Iris pigment epithelial cell (primary cell): ENCODE measurements at places on chromosomes 7 and 10.

DNA sequence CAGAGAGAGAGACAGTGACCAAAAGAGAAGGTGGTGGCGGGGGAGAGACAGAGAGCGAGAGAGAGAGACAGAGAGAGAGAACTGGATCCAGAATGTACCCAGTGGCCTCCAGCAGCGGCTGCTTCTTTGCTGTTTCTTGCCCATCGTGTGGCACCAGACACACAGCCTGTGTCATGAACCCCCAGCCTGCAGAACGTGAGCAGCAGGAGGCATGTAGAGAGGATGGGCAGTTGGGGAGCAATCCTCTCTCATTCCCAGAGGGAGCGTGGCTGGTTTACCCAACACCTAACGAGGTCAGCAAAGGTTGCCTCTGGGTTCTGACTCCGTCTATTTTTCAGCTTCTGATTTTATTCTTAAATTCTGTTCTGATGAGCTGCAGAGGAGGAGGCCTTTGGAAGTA, 168.1 kb downstream of the ADARB2 start:
- no peak for DNase-seq

DNA sequence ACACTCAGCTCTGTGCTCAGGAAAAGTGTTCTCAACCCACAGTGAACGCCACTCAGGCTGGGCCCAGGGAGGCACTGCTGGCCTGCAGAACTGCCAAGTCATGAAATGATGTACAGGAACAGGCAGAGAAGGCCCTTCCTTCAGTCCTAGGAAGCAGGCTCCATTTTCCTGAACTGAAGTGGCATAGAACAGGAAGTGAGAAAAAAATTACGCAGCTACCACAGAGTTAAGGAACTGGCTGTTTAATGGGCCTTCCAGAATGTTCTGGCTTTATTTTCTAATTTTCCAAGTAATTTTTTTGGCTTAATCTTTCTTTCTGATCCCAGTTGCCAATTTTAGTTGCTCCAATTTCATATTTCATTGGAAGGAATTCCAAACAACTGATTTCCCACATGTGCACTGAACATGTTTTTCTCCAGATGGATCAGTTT, 39.3 kb downstream of the LRRC18 start:
- no peak for DNase-seq

- DNase-seq = peak; percentile 7
Observed at GRCh38 chr10:113616244-113617074, 47.4 kb downstream of the NRAP start.

DNA sequence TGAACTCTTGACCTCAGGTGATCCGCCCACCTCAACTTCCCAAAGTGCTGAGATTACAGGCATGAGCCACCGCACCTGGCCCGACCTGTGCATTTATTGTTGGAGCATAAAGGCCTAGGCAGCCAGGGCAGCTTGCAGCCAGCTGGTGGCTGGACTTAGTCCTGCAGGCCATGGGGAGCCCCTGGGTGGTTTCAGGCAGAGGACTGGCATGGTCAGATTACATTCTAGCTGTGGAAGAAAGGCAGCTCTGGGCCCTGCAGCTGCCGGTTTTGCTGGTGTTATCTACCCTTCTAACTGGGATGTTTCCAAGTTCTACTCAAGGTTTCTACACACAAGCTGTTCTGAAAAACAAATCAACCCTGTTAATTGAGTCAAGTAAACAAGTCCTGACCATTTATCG, 22.7 kb upstream of the MKRN1 start:
- DNase-seq = no peak

DNA sequence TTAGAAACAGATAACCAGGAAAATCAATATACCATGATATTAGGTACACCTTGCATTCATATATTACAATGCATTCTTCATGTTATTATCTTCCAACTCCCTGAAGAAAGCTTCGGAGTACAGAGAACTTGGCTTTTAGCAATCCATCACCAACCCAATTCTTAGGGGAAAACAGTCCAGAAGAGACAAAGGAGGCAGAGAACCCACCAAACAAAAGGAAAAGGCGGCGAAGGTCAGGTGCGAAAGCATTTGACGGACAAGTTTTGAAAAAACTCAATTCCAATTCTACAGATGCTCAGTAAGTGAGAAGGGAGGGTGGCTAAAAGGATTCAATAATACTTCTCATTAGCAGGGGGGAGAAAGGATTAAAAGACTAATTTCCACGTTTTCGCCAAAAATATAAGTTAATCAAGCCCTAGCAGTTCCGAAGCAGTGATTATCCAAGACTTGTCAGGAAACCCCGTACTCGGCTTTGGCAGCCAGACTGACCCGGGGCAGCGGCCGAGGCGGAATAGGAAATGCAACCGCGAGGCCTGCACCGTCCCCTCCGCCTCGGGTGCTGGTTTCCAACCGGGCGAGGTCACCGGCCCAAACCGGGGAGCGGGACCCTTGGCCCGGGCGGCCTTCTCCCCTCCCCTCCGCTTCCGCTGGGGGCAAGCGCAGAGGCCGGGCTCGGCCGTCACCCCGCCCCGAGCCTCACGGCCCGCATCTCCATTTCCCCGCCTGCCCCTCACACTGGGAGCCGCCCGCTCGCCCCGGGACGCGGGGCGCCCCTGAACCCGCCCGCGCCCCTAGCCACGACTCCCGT, 747 bp downstream of the GDI2 start:
- no peak for DNase-seq

DNA sequence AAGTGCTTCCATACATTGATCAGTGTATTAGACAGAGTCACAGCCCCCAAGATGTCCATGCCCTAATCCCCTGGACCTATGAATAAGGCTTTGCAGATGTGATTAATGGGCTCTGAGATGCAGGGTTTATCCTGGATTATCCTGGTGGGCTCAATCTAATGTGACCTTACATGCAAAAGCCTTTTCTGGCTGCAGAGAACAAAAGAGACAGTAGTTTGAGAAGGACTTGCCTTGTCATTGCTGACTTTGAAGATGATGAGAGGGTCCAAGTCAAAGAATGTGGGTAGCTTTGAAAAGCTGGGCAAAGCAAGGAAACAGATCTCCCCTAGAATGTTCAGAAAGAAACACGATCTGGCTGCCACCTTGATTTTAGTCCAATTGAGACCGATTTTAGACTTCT, 238.7 kb downstream of the CCSER2 start:
- no peak for DNase-seq

GRCh38 chr7:114242992-114243507, 171.6 kb upstream of the FOXP2 start:
- DNase-seq = peak; percentile 29

- peak; percentile 95 for DNase-seq
Observed at GRCh38 chr7:75734586-75735458, 3.9 kb downstream of the HIP1 start.

- peak; percentile 71 for DNase-seq
Observed at GRCh38 chr7:47253650-47254080, 328.2 kb downstream of the TNS3 start.

DNA sequence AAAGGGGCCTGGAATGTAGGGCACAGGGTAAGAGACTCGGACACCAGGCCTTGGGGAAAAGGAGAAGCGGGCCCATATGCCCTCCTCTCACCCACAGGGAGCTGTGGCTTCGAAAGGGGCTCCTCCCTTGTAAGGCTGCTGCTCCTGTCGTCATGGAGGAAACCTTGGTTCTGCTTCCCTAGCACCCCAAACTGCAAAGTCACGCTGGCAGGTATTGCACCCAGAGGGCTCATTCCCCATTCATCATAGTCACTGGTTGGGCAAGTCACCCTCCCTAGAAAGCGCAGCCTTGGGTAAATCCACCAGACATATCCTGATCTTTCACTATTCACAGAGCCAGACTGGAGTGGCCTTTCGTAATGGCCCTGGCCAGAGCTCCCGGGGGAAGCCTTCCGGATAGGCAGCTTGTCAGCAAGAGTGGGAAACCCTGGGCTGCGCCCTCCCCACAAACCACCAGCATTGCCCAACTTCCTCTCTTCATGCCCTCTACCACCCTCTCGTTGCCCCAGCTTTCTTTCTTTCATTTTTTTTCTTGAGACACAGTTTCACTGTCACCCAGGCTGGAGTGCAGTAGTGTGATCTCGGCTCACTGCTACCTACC, 121.0 kb downstream of the HIP1 start:
- peak; percentile 54 for DNase-seq

DNA sequence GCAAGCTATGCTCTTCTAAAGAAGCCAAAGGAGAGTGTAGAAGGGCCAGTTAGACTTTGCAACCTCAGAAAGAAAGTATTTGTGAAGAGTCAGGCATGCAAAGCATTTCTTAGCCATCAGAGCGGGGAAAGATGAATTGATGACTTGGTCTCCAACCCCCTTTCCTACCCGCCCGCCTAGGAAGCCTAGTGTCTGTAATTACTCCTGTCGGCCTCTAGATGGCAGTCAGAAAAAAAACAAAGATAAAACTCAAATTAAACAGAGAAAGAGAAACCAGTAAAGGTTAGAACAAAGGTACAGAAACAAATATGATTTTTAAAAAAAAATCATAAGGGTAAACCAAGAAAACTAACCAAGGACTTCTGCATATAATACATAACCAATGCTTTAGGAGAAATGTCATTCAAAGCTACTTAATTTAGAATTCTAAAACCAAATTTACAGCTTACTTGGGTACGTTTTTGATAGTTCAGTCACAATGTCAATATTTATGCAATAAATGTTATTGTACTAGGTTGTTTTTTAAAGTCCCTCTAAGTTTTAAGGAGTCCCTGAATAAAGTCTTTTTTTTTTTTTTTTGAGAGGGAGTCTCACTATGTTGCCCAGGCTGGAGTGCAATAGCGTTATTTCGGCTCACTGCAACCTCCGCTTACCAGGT, 97.6 kb downstream of the LYZL1 start:
- peak; percentile 31 for DNase-seq

DNA sequence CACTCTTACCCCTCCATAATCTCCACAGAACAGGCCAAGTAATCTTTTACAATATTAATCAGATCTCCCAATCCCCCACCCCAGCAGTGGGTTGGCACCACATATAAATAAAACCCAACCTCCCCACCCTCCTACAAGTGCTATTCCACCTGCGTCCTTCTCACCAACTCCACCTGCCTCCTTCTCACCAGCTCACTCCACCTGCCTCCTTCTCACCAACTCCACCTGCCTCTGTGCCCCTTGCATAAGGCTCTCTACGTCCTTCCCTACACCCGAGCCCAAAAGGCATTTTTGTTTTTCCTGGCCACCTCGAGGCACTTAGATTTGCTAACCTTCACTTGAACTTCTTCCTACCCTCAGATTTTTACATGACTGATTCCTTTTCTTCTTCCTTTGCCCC, 89.7 kb downstream of the ATE1 start:
- DNase-seq = no peak

DNA sequence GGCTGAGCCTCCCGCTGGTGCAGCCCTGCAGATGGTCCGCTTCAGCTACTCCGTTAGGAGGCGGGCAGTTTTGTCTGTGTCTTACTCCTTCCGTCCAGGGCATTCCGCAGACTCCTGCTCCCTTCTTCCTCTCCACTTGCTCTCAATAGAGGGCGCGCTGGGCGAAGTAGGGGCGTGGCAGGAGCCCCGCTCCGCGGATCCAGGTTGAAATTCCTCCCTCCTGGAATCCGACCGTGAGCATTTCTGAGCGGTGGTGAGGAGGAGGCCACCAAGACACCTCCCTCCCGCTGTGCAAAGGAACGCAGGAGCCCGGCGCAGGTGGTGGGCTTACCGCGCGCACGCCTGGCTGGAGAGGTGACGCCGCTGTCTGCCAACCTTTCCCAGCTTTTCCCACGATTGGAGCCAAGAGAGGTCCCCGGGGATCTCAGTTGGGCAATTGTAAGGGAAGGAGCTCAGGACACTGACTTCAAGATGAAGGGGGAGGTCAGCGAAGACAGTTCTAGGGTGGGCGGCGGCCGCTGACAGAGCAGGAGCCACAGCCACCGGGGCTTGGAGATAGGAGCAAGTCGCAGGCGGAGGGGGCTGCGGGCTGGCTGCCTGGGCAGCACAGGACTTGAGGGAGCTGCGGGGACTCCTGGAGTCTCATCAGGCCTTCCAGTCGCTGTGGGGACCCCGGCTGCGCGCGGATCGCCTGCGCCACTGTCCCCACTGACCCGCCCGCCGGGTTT, 1011.3 kb downstream of the XPNPEP1 start:
- DNase-seq = peak; percentile 50

GRCh38 chr10:85420501-85421191, 945.9 kb downstream of the GRID1 start:
- no peak for DNase-seq
